ENCODE measurements at places on chromosomes 2 and 18.

- peak; percentile 48 for DNase-seq
Observed at GRCh38 chr2:106085181-106085940, 108.7 kb downstream of the UXS1 start.

- DNase-seq, result no peak
Observed at GRCh38 chr2:201149064-201149820, 33.3 kb downstream of the CFLAR start.

DNA sequence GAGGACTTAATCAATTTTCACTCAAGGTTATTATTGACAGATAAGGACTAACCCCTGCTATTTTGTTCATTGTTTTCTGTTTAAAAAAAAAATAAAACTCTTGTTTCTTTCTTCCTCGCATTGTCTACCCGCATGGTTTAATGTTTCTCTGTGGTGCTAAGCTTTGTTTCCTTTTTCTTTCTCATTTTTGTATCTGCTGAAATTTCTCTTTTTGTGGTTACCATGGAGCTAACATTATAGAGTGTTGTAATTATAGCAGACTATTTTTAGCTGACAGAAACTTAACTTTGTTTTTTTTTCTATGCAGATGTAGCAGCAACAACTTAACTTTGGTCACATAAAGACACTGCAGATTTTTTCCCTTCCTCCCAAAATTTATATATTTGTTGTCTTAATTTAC lies 43.1 kb upstream of the CHN1 start:
- DNase-seq, result no peak

DNA sequence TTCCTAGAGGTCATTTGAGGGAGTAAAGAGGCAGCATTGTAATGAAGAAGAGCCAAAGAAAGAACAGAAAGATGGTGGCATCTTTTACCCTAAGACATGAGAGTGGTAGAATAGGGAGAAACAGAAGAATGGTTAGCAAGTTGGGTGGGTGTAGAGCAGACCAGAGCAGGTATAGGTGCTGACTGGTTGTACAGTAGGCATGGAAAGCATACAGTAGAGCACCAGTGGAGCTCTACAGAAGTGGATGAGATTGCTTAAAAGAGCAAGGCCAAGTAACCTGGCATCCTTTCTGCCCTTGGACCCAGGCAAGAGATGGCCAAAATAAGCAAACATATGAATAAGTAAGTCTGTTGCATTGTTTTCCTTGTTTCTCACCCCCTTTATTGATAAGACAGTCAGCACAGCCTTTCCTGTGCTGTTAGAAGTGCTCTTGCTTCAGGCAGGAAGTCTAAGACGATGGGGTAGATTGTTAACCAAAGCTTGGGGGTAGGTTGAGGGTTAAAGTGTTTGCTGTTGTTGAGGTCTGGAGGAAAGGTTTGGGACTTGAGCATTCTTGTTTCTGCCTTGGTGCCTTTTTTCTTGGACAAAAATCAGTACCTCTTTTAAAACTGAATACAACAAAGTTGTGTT lies 76.9 kb downstream of the DIS3L2 start:
- no peak for DNase-seq

DNA sequence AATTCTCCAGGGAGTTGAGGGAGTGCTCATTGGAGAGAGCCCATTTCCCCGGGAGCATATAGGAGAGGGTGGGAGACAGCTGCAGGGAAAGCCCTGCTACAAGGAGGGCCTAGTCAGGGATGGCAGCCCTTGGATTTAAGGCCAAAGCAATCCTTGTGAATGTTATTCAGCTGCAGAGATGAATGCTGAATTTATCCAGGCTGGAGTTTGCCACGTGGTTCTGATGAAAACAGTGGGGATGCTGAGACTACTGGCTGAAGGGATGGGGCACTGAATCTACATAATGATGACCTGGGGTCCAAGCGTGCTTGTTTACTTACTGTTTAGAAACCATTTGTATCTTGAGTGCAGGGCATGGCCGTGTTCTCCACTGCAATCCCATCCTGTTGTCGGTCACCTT lies 35.6 kb upstream of the RNF149 start:
- DNase-seq, result no peak

Measured in T-helper 1 cell (primary cell).